Chondrocyte (in vitro differentiated cells): ENCODE measurements at places on chromosomes 2 and 18.

GRCh38 chr2:156512451-156512850 is 76.3 kb downstream of the GPD2 start:
- no peak for DNase-seq

GRCh38 chr2:203612246-203612645 is 77.1 kb upstream of the RAPH1 start:
- DNase-seq, result no peak

DNA sequence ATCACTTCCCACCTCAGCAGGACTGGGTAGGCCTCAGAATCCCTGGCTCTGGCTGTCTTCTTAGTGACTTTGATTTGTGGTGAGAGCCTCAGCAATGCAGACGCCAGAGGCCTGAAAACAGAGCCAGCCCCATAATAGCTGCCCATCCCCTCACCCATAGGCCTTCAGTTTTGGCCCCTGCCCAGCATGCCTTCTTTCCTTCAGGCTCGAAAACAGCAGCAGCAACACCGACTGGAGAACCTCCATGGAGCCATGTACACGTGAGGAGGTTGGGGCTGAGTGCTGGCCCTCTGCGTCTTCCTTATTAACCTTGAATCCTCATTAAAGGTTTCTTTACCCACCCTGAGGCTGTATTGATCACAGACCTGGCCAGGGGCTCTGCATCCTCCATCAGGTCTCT is 1.7 kb downstream of the RNF181 start:
- no peak for DNase-seq

GRCh38 chr2:34096562-34097171 is 497.6 kb upstream of the FAM98A start:
- no peak for DNase-seq

DNA sequence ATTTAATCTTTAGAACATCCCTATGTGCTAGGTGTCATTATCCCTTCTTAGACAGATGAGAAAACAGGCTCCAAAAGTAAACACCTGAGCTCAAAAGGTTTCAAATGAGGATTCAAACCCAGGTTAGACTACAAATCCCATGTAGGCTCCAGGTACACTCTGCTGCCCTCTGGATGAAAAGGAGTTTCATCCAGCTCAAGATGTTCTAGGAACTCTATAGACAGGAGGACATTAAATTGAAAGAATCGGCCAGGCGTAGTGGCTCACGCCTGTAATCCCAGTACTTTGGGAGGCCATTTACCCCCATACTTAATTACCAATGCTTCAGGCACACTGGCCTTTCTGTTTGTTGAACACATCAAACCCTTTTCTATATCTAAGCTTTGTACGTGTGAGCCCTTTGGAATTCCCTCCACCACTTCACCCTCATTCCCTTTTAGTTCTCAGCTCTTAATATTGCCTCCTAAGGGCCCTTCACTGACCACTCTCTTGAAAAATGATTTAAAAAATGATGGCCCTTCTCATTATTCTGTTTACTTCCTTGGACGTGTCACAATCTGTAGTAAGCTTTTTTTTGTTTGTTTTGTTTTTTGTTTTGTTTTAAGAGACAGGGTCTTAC is 10.7 kb downstream of the SLC25A12 start:
- no peak for DNase-seq

- no peak for DNase-seq
Observed at GRCh38 chr2:113185664-113186432, 12.1 kb downstream of the PSD4 start.

- no peak for DNase-seq
Observed at GRCh38 chr18:21284540-21284939, 42.5 kb downstream of the GREB1L start.

- DNase-seq, result no peak
Observed at GRCh38 chr2:46769809-46770208, 145.8 kb downstream of the MCFD2 start.

GRCh38 chr18:76619261-76619620 is 124.2 kb upstream of the ZNF516 start:
- DNase-seq, result no peak

DNA sequence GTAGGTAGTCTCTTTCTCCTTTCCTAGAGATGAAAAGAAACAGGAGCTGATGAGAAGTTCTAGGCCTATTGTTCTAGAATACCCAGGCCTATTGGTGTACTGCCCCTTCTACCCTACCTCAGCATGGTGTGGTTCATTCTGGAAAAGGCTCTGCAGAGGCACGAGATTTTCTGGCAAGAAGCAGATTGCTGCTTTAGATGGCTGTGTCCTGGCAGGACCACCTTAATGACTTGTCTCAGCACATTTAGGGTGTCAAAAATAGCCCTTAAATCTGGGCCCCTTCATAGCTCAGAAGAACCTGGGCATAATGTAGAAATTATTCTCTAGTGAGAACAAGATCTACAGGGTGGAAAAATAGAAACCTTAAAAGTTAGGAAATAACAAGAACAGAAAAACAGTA is 87.9 kb downstream of the BCL2L11 start:
- no peak for DNase-seq

GRCh38 chr18:57433482-57433881 is 1.7 kb upstream of the ONECUT2 start:
- no peak for DNase-seq

GRCh38 chr18:26813043-26813442 is 52.5 kb downstream of the AQP4 start:
- DNase-seq, result no peak

DNA sequence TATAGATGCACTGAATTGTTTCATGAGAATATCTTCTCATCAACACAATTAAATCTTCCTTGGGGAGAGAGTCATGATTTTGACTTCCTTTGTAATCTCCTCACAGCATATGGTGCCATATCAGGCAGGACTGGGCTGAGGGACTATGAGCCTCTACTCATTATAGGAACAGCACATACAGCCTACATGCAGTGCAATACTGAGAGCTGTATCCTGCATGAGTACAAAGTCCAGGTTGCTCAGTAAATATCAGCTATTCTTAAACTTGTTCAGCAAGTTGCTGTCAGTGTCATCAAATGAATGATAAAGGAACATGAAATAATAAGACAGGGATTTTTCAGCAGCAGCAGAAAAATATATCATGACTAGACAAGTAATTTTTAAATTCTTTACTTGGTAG is 10.8 kb downstream of the DLGAP1 start:
- no peak for DNase-seq

- DNase-seq, result peak; percentile 59
Observed at GRCh38 chr2:28613633-28614501, 118.0 kb downstream of the PLB1 start.

- DNase-seq, result no peak
Observed at GRCh38 chr2:154849482-154849881, 151.0 kb downstream of the KCNJ3 start.

- DNase-seq, result no peak
Observed at GRCh38 chr2:190184460-190184859, 121.9 kb upstream of the MSTN start.

DNA sequence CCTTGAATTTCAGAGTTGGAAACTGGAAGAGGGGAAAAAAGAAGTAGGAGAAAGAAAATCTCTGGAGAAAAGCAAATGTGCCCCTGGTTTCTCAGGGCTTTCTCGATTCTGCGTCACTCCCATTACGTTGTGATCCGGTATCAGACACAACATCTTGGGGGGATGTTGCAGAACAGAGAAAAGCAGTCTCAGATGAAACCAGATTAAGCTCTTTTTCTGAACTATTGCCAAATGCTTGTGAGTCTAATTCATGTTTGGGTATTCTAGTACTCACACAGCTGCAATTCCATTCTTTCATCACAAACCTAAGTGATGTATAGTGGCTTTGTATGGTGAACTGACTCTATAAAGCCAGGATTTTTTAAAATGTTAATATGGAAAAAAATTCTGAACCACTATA is 233.2 kb downstream of the TCF4 start:
- DNase-seq, result no peak

GRCh38 chr2:240224676-240225075 is 84.2 kb upstream of the OTOS start:
- DNase-seq, result no peak

GRCh38 chr2:69811018-69811417 is 18.4 kb upstream of the GMCL1 start:
- DNase-seq, result no peak

DNA sequence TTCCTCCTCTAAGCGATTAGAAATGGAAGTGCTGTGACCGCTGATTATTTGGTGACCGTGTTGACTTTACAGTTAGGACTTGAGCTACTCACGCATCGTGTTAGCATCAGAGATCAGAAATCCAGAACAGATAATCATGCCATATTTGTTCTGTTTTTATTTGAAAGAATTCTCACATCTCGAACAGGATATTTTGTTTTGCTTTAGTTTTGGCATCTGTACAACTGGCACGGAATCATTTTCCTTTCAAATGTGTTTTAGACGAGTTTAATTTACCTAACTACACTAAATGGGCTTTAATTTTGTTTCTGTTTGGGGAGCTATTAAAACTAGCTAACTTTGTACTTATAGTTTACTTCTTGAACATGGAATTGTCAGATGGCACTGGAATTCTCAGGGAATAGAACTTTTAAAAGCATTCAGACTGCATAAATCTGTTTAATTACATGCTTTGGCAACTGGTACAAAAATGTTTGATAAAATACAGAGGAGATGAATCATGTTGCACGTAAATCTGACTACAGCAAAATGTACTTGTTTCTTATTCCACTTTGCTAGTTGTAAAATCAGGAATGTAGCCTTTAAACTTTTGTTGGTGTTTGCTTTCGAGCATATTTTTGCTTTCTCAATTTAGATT is 1.4 kb downstream of the ITPRID2 start:
- DNase-seq, result no peak

DNA sequence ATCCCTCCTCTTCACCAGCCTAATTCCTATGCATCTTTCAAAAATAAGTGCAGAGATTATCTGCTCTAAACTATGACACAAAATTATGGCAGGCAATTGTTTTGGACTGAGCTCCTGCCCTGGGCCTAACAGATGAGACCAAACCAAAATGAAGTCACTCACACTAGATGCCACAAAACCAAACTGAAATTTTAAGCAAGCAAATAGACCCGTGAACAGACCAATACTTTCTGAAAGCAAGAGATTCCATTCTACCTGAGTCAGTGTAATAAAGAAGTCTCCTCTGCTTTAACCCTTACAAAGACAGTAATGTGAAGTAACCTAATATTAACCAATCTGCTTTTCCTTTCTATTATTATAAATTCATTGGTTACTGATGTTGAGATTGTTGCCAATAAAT is 84.3 kb downstream of the RIT2 start:
- DNase-seq, result no peak

DNA sequence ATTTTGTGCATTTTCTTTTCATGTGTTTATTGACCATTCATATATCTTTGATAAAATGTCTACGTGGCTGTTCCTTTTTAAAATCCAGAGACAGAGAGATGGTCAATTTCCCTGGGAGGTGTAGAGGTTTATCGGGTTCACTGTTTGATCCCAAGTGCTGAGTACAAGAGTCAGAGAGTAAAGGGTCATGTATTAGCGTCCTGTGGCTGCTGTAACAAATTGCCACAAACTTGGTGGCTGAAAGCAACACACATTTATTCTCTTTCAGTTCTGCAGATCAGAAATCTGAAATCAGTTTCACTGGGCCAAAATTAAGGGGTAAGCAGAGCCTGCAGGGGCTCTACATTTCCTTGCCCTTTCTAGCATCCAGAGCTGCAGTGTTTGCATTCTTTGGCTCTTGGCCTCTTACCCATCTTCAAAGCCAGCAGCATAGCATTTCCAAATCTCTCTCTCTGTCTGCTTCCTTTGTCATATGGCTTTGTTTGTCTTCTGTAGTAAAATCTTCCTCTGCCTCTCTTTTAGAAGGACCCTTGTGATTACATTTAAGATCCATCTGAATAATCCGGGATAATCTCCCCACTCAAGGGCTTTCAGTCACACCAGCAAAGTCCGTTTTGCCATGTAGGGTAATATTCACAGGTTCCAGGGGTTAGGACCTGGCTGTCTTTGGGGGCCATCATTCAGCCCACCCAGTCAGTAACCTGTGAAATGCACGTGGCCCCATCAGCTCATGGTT is 49.9 kb downstream of the TMEM17 start:
- no peak for DNase-seq

DNA sequence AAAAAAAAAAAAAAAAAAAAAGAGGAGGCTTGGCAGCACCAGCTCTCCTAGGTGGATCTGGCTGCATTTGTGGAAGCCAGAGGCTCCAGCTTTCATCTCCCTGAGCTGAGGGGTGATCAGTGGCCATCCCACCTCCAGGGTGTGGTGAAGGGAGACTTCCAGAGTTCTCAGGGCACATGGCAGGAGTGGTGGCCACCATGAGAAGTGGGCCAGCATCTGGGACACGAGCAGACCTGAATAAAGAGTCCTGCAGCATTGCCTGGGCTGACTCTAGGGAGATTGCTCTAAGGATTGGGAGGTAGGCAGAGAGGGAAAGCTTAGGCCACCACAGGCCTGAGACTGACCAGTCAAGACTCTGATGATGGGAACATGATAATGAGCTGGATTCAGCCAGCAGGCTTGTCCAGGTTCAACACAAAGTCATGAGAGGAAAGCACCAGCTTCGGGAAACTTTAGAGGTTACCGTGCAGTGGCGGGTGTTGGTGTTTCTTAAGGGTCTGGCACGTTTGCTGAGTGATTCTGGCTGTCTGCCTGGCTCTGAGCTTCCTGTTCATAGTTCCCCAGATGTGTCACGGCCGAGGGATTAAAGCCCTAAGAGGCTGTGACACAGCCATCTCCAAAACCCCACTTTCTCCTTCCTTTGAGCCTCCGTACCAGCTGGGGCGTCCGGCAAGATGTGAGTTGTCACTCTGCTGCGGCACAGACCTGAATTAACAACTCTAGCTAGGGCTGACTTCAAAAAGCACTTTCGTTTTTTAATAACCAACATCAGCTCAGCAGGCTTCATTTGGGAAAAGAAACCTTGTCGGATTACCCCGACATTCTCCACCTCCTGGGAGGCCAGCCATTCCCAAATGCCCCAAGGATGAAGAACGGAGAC is 38.3 kb upstream of the IL1R1 start:
- no peak for DNase-seq

- no peak for DNase-seq
Observed at GRCh38 chr2:79820281-79820680, 307.4 kb downstream of the CTNNA2 start.

DNA sequence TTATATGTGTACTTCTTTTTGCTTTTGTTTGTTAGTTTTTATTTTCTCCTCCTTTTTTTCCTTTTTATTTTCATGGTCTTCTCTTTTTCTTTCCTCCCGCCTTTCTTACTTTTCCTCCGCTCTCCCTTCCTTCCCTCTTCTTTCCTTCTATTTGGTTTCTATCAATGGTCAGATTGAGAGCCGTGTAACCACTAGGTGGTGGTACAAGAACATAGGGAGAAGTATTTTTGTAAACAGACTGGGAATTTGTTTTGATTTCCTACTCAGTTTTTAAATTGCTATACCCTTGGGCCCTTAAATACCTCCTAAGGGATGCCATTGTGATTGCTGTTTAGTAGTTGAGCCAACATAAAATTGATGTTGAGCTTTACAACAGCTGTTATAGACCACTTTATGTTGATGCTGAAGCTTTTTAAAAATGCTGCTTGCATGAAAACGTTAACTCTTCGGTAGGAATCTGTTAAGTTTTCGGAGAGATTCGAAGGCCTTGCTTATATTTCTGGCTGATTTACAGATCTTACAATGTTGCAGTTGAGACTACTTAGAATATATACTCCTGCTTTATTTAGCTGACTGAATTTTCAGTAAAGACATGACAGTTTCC is 124.2 kb downstream of the UBE2E3 start:
- DNase-seq, result no peak
